ENCODE measurements at places on chromosomes 1 and 21.

GRCh38 chr1:54255026-54255702, 55.2 kb downstream of the MRPL37 start:
- no peak for DNase-seq

- no peak for DNase-seq
These were observed 62.1 kb downstream of the USP24 start for GRCh38 chr1:55153031-55153430.

- peak; percentile 10 for DNase-seq
These were observed 3.1 kb downstream of the TACSTD2 start for GRCh38 chr1:58573705-58574591.

DNA sequence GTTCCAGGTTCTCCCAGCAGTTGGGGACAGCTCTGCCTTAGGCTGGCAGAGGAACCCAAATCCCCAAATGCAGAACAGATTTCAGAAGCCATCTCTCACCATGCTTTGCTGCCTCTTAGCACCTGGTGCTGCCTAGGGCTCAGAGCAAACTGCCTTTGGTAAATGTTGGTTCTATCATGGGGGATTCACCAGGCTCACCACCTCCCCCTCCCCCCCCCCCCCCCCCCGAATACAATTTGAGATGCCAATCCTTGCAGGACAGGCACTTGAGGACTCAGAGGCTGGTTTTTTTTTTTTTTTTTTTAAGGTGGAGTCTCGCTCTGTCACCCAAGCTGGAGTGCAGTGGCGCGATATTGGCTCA, 447 bp upstream of the PAQR6 start:
- DNase-seq = no peak

DNA sequence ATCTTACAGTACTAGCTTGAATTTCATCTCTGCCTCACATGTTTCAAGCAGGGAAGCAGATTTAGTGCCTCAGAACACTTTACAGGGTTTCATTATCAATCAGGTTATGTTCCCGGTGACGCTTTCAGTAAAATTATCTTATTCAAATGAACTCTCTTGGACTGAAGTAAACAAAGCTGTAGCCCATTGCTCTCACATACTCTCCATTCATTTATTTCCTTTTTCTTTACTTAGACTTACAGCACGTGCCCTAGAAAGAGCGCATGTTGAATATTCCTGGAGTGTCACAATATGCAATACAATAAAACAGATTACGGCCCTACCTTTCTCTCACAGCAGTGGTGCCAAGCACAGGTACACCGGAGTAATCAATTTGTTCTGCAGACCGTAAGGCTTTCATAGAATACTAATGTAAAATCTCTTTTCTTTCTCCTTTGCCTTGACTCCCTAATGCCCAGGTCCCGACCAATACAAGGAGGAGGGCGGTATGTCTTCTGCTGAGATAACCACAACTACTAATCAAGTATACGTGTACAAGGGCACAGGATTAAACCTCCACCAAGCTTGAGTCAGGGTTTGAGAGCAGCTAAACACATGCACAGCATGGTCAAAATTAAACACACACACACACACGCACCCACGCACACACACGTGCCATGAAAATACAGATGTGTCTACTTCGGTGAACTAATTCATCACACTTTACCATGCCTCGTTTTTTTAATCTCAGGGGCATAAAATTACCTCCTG, 62.8 kb downstream of the NRIP1 start:
- no peak for DNase-seq

DNA sequence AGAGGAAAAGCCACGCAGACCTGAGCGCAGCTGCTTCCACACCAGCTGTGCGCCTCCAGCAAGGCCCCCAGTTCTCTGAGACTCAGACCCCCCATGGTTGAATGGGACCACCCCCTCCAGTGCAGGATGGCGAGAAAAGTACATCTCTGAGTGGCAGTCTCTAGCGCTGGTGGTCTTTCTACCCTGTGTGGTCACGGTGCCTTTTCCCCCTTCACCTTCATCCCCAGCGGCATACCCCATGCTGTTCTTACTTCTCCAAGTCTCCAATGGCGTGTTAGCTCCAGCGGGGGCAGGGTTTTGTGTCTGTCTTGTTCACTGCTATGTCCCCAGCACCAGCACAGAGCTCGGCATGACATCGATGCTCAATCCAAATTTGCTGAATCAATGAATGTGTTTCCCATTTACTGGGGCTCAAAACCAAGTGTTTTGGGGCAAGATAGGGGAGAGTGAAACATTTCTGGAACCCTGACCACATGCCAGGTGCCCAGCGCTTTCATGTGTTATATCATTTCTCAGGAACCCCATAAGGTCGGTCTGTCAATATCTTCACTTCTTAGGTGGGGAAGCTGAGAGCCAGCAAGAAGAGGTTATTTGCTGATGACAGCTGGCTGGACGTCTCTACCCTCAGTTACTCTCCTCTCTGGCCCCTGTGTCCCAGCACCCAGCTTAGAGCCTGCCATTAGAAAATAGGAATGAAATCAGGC, 959 bp upstream of the SDC3 start:
- DNase-seq = no peak

DNA sequence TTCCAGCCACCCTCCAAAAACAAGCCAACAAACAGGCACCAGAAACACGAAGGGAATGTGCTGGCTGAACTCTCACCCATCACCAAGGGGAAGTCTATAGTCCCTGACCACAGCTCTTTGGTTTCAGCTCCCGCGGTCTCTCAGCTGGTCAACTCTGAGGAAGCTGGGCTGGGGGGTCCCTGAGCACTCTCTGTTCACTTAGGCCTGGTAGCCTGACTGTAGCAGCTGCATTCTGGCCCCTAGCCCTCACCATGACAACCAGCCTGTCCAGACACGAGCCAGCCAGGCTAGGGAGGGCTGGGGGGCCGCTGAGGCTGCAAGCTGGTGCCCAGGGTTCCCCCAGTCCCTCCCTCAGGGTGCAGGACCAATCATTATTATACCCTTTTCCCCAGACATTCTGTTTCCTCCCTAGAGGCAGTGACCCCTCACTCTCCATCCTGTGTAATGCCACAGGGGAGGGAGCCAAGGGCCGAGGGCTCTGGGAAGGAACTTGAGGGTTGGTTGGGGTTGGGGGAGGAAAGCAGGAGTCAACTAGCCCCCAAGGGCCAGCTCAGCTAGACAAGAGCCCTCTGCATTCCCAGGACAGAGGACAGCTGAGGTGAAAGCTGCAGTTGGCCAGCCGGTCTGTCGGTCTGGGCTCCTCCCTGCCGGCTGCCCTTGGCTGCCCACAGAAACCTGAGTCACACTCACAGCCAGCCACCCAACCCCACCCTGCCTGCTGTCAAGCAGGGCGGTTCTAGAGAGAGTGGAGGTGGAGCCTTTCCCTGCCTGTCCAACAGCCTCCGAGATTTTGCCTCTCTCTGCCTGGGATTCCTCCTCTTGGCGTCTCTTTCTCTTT, 1.2 kb upstream of the TRAPPC3 start:
- DNase-seq = peak; percentile 48

DNA sequence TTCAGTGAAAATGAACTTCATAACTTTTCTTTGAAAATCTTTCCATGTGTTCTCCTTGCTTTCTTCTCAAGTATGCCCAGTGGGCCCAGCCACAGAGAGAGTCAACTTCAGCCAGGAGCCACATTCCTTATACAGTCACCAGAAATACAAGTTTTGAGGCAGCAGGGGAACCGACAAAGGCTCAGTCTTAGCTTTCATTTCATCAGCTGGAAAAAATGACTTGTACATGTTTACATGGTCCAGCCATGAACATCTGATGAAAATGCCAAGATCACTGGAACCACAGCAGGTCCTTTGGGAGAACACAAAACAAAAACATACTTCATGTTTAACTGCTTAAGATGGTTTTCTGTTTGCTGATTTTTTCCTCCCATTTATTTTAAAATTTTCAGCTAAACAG, 72.5 kb downstream of the SYDE2 start:
- no peak for DNase-seq

DNA sequence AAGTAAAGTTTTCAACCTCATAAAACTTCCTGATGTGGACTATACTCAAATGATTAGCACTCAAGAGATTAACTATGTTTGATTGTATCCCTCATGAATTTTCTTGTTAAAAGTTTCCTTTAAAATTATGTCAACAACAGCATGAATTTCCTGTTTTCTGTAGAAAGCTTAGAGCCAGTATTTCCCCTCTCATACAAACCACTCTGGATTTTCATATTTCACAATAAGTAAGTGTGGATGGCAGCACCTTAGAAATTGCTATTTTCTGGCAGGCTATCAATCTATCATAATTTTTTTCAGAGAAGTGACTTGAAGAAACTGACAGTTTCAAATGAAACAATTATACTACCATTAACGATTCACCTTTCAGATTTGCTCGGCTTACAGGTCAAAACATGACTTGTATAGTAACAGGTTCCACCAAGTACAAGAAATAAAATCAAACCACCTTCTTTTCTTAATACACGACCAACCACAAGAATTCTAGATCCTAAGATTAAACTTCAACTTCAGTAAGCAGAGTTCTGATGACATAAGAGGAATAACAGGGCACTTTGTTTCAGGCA, 20.8 kb downstream of the ELK4 start:
- no peak for DNase-seq

- no peak for DNase-seq
These were observed 62.9 kb upstream of the ZNF326 start for GRCh38 chr1:89931964-89932363.

- no peak for DNase-seq
These were observed 185.7 kb downstream of the IGSF21 start for GRCh38 chr1:18293291-18293690.
